ENCODE measurements at places on chromosomes 1 and 21. TPM values are rescaled to one million over a fixed set of nuclear protein-coding genes. Genes with fewer than 3 reads are reported as not detected.

GRCh38 chr1:228084797-228085196 is 2.3 kb downstream of the ARF1 start:
- peak; percentile 9 for DNase-seq

DNA sequence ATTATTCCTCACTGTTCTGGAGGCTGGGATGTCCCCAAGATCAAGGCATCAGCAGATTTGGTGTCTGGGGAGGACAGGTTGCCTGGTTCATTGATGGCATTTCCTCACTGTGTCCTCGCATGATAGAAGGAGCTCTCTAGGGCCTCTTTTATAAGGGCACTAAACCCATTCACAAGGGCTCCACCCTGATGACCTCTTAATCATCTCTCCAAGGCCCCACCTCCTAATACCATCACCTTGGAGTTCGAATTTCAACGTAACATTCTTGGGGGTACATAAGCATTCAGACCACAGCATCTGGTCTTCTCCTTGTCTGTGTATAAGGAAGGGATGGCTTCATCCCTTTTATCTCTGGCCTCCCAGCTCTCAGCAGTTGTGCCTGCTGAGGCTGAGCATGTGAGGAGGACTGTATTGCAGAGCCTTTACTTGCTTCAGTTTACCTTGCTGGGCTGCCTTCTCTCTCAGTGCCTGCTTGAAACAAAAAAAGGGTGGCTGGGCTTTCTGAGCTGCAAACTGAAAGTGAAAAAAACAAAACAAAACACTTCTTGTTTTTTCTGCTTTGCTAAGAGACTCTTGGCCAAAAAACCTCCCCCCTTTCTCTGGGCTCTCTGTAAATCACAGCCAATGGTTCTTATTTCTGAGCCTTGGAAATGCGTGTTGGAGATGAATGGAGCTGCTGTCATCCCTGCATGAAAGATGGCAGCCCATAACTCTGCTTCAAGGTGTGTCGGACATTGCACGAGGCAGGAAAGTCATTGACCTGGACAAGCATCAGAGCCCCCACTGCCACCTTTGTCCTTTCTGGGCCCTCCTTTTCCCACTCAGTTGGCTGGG is 75.8 kb downstream of the RHOU start:
- no peak for DNase-seq

HAO2 gene
- not detected for total RNA-seq

A3GALT2 gene
- 0.24 TPM for total RNA-seq

SV2A gene
- total RNA-seq, result 1.5 TPM

CD244 gene
- 0.50 TPM for total RNA-seq

DNA sequence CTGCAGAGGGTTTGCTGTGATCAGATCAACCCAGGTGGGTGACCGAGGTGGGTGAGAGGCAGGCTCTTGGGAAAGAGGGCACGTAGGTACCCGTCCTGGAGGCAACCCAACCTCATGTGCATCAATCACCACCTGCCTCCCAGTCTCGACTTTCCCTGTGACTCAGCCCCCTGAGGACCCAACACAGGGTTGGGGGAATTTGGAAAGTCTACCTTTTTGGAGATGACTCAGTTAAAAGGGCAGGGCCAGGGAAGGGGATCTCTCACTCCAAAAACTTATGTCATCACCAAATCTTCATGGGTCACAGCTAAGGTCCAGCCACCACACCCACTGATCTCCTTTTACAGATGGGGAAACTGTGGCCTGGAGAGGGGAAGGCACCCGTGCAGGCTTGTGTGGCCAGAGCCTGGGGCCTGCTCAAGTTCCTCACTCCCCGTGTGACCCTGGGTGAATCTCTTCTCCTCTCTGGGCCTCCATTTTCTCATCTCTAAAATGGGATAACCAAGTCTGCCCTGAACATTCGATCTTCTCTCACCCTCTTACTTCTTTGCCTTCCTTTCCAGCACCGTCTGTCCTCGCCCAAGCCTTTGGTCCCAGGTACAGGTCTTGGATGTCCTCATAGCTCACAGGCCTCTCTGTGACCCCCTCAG is 34.6 kb upstream of the WNT4 start:
- DNase-seq, result no peak

- DNase-seq, result no peak
Observed at GRCh38 chr1:200473698-200474371, 64.0 kb upstream of the ZNF281 start.

- no peak for DNase-seq
Observed at GRCh38 chr1:241048622-241049021, 308.4 kb downstream of the RGS7 start.

KCNA3 gene
- total RNA-seq, result 2.0 TPM

DNA sequence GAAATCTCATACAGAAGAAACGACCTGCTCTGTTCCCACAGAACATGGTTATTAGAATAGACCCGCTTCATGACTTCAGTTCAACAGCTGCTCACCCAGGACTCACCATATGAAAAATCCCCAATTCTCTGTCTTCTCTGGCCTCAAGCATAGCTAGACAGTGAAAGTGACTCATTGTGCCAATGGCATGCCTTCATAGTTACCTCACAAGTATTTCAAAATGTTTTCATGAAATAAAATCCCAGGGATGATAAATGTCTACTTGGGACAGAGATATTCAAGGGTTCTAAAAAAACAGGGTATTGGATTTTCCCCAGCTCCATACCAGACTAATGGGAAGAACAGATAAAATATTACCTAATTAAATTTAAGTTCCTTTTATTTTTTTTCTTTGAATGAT is 82.3 kb downstream of the NOTCH2 start:
- no peak for DNase-seq

DNA sequence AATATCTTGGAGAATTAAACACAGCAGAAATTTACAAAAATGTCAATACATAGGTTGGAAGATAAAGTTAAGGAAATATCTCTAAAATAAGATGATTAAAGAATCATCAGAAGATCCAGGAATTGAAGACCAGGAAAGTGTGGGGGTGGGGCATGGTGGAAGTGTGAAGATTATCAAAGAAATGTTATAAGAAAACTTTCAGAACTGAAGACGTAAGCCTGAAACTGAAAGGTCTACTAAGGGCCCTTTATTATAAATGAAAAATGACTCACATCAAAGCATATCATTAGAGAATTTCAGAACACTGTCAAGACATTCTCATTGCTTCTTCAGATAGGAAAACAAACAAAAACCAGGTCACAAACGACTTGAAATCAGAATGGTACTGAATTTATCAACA is 92.4 kb upstream of the DPT start:
- DNase-seq, result no peak

DNA sequence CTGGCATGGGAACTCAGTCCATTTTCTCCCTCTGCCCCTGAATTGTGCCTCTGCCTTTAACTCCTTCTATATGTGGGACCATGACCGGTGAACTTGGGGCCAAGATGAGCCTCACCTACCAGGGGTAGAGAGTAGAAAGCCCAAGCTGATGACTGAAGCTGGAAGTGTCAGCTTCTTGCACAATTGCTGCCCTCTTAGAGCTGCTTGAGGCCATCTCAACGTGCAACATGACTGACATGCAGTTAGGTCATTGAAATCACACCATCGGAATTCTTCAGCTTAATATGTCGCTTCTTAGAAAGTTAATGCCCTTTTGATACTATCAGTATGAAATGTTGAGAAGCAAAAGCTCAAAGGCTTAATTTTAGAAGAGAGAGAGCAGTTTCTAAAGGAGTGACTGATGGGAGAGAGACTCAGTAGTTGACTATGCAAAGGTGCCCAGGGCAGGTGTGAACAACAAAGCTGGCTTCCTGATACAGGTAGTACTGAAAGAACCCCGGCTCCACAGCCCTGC is 89.4 kb upstream of the UBE2U start:
- DNase-seq, result no peak

DNA sequence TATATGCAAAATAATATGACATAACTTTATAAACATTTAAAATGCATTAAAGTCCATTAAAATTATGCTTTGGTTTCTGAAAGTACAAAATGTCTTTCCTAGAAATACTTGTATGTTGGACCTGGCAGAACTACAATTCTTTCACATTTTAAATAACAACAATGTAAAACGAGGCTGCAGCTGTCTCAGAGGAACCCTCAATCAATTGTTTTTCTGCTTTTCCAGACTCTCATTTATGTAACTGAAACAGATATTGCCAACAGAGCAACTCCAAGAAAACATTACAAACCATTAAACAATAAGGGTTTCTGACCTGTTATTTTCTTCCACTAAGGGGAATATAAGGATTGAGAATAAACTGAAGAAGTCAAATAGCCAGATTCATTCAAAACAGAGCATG is 1193.4 kb downstream of the NCAM2 start:
- no peak for DNase-seq

- DNase-seq, result no peak
Observed at GRCh38 chr21:25872271-25872670, 137.5 kb downstream of the GABPA start.

DNA sequence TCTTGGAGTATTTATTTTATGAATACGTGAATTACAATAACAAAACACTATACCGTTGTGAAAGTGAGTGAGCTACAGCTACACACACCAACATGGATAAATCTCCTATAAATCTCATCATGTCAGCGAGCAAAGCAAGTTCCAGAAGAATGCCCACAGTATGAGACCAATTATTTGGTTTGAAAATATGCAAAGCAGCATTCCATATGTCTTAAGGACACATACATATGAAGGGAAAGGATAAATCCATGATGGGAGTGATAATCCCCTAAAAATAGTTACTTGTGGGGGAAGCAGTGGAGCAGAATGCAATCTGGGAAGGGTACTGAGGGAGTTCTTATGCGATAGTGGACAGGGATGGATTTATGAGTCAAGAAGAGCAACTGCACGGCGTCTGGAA is 261.3 kb downstream of the DISC1 start:
- DNase-seq, result no peak

DNA sequence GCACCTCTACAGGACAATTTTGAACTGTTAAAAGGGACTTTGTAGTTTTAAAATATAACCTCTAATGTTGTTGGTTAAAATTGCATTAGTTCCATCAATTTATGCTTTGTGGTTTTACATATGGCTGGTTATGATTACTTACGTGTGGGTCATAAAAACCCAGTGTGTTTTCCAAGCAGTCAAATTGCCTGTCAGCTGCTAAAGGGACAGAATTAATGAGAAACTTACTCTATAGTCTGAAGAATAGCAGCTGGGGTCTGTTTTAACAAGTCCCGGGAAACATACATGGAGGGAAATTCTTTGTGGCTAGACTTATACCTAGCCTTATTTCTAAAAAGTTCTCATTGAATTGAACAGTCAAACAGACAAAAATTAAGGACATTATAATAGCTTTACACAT is 820.9 kb upstream of the ADGRL4 start:
- no peak for DNase-seq

GRCh38 chr1:98331718-98332311 is 329.7 kb upstream of the SNX7 start:
- no peak for DNase-seq

C1orf115 gene
- total RNA-seq, result 22.9 TPM

GRCh38 chr1:43128816-43129215 is 43.3 kb downstream of the EBNA1BP2 start:
- no peak for DNase-seq

GRCh38 chr1:67632811-67633655 is 52.0 kb upstream of the GADD45A start:
- no peak for DNase-seq

IGSF5 gene
- total RNA-seq, result 6.3 TPM

DNA sequence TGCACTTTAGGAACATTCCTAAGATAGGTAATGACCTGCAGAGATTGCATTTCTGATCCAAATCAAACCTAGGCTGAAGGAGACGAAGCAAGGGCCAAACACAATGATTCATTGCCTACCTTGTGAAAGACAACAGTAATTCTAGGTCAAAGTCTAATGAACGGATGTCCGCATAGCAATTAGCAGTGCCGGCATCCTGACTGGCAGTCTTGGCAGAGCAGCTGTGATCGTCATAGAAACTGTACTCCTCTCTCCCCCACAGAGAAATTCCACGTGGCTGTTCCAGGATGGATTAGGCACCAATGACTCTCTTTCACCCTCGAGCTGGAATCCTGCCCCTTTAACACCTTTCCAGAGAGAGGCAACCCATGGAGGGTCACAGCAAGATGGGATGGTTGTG is 28.9 kb upstream of the VAV3 start:
- DNase-seq, result no peak

DNA sequence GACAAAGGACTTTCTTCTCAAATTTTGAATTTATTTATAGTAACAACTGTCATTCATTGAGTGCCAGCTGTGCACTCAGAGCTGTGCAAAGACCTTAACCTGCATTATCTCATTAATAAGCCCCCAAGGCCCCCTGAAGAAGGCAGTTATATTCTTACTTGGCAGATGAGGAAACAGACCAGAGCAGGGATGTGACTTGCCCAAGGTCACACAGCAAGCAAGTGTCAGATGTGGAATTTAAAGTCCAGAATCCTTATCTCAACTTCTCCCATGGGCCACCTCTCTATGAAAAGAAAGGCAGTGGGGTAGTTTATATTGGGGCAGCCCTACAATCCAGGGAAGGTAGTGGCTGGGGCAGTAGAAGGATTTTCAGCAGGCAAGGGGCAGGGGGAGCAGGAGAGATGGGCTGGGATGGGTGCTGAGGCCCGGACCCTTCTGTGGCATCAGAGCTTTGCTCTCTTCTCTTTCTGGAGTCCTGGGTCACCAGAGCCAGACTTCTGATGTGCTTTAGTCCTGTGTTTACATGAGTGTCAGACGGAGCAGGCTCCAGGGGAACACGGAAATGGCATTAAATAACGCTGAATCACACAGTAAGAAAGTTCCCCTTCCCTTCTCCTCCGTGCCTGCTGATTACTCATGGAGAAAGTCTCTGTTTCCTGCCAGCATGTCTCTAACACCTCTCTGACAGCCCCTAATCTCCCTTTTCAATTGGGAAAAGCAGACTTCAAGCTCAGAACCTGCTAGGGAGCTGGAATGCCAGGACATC is 39.5 kb downstream of the EPHB2 start:
- no peak for DNase-seq

PLCH2 gene
- total RNA-seq, result 0.74 TPM

GRCh38 chr1:244460197-244460596 is 876 bp upstream of the CATSPERE start:
- DNase-seq, result peak; percentile 38

FAM229A gene
- 2.6 TPM for total RNA-seq

GRCh38 chr1:220094016-220094911 is at the start of gene IARS2:
Gene IARS2 (plus strand): TSS chr1:220094132. CDS start chr1:220094217, 85 bp downstream.
- peak; percentile 91 for DNase-seq

GRCh38 chr1:7402548-7402850 is 368.6 kb upstream of the VAMP3 start:
- no peak for DNase-seq

DNA sequence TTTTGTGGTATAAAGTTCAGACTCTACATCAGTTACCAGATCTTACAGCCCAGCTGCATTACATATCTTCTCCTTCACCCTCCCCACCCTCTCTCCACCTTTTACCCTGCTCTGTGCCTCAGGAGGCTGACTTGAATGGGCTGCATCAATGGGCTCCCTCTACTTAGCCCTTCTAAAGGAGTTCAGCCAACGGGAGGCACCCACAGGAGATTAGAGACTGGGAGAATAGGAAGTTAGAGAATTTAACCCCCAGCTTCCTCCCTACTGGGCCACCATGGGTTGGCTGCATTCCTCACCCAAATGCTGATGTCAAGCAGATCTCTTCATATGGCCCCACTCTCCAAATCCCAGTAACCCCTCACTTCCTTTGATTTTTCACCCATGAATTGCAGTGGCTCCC is 17.1 kb upstream of the DUSP23 start:
- no peak for DNase-seq

- no peak for DNase-seq
Observed at GRCh38 chr1:84972377-84972987, 24.4 kb downstream of the MCOLN2 start.
